ENCODE measurements at places on chromosomes 3 and 15.

- DNase-seq = no peak
Observed at GRCh38 chr3:61080737-61081445, 170.4 kb downstream of the FHIT start.

- no peak for DNase-seq
Observed at GRCh38 chr3:104755791-104756190, 610.9 kb upstream of the ALCAM start.

DNA sequence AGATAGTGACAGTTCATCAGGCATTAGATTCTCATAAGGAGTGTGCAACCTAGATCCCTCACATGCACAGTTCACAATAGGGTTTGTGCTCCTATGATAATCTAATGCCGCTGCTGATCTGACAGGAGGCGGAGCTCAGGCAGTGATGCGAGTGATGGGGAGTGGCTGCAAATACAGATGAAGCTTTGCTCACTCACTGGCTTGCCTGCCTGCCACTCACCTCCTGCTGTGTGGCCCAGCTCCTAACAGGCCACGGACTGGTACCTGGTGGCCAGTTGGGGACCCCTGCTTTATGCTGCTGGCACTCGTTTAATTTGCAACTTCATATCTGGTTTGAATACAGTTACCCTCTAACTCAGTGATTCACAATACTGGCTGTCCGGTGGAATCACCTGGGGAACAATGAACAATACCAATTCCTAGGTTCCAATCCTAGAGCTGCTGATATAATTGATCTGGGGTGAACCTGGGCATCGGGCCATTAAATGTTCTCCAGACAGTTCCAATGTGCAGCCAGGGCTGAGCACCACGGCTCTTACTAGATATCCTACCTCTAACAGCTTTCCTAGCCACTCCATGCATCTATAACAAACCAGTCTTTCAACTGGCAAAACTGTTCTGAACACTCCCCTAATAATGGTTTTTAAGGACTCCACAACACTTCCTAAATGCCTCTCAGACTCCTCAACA is 131.4 kb downstream of the ATP1B3 start:
- DNase-seq = no peak

- no peak for DNase-seq
Observed at GRCh38 chr15:67290319-67290718, 35.7 kb downstream of the IQCH start.
